ENCODE measurements at places on chromosomes 1 and 21. TPM values are rescaled to one million over a fixed set of nuclear protein-coding genes. Genes with fewer than 3 reads are reported as not detected.

IGSF3 gene
- total RNA-seq = 21.4 TPM

ZBTB8B gene
- total RNA-seq = 0.23 TPM

FCRL5 gene
- not detected for total RNA-seq

DNA sequence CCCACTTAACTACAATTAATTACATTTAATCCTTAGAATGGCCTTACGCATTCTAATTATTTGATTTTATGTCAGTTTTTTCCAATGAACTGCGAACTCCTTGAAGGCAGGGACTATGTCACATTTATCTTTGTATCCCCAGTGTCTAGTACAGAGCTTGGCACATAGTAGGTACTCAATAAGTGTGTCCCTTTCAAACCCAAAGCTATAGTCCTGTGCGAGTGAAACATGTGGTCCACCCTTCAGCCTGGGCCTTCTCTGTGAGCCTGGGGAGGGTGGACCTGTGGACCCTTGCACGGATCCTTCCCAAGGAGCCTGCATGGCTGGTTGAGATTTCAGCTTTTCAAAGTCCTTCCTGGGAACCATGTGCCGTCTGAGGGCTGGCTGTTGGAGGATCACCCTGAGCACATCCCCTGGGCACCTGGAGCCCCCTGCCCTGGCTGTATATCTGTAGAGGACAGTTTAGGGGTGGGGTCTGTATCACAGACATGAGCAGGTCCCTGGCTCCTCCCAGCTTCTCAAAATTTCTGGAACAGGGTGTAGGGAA is 103.1 kb downstream of the IER5 start:
- DNase-seq = no peak

EPHA8 gene
- total RNA-seq = not detected

DNA sequence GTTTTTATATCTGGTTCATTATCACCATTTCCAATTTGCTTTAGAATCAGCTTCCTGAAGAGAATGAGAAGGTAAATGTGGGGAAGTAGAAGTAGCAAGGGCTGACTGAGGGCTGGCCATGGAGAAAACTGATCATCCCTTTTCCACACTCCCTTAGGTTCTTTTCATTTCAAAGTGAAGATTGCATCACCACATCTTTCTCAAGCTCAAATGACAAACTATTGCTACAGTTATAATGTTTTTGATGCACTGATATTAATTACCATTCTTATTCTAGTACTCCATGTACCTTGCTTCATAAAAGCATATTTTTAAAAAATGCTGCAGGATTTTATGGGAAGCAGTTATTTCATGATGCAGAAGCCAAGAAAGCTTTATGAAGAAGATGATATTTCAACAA is 7.9 kb upstream of the AK5 start:
- DNase-seq = no peak

GRCh38 chr1:162939035-162939434 is 78.1 kb upstream of the CCDC190 start:
- no peak for DNase-seq

DNA sequence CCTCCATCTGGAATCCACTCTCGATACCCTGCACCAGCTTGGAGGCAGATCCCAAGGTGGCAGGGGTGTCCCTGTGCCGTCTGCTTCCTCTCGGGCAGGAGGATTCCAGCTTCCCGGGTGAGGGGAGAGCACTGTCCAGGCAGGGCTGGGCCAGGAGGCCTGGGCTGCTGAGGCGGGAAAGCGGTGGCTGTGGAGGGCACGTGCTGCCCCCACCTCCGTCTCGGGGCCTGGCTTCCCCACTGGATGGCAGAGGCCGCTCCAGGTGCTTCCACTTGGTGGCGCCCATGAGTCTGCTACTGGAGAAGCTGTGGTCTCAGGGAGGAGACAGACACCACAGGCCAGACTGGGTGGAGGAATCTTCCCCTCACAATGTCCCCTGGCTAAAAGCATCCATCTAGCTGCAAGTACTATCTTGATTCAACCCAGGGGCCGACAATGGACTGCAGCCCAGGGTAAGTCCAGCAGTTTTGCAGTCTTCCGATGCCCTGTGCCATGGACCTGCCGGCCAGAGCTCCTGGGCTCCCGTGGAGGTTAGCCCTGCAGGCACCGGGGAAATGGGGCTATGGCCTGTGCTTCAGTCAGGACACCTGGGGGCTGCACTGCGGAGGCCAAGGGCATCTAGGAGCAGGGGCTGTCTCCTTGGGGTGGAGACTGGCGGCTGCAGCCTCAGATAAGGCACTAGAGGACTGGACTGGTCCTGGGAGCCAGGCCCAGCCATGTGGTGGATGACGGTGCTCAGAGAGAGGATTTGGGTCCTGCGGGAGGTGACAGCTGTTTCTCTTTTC is 41.3 kb upstream of the EIF4G3 start:
- no peak for DNase-seq

DNA sequence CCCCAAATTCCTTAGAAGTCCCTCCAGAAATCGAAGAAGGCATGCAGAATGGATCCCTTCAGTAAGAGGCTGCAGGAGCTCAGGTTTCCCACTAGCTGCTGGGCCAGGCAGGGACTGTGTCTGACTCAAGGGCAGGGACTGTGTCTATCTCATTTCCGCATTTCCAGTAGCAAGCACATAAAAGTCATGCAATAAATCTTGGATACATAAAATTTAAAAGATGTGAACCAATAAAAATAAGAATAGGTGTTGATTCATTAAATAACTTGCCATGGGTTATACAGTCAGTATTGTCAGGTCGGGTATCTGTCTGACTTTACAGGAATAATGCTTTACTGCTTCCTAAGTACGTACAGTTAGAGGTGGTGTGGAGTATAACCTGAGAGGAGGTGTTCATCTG is 15.2 kb downstream of the PM20D1 start:
- no peak for DNase-seq

- DNase-seq = no peak
These were observed 245.5 kb downstream of the RPS6KC1 start for GRCh38 chr1:213296558-213296957.

SIM2 gene
- 22.3 TPM for total RNA-seq

DNA sequence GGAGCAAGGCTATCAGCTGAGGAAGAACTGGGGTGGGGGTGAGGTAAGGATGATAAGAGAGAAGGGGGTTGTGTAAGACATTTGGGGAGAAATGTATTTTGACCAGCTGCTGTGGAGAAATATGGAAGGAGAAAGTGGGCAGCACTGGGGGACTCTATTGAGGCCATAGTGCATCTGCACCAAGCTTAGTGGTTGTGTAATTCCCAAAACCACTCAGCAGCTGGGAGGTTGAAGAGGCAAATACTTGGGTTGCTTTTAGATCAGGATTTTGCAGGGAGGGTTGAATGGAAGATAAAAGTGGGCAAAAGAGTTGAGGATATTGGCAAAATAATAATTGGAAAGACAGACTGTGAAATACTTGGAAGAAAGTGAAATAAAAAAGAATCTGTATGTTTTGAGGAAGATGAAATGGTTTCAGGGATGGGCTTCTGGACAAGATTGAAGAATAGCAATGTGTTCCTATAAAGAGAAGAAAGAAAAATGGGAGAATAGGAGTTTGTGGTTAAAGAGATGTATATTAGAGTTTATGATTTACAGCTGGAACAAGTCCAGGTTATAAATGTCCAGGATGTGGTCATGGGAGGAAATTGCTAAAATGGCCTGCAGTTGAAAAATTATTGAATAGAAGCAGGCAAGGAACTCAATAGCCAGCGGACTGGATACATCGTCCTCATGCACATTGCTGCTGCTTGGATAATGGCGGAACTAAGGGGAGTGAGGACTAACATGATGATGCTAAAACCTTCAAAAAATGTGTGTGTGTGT is 162.7 kb downstream of the DNM3 start:
- no peak for DNase-seq

GRCh38 chr21:42142627-42143026 is 71.5 kb downstream of the UMODL1 start:
- DNase-seq = no peak

DNA sequence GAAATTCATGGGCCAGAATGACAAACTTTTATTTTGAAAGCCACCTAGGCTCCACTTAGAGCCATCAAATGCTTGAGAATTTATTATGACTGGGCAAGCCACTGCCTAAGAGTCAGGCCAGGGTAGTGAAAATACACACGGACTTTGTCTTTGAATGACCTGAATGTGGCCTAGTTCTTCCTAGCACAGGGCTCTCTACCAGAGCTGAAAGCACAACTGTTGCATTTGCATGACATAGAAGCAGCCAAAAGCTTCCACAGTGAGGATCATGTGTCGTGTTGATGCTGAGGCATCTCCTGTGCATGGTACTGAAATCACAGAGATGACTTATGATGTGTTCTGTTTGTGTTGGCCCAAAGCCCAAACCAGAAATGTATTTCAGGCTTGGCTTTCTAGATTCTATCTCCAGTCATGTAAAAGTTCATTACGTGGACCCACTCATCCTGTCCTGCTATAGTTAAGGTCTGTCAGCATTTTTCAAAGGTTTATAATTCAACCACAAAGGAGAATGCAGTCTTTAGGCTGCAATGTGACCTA is 164.0 kb upstream of the UBE2U start:
- DNase-seq = peak; percentile 84

S100A8 gene
- total RNA-seq = not detected

DNA sequence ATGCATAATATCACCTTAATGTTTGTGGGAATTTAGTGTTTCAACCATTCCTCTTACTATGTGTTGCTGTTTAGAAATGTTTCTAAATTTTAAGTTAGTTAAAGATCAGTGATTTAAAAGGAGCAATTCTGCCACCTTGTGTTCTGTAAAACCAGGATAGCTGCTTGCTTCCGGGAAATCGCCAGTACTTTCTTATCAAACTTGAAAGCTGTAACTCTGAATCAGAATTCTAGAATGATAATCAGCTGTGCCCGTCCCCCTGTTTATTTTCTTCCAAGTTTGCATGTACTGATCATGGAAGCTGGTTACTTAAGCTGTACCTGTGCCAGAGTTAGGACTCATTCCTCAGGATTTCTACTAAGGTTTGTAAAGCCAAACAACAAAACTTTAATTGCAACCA is 656.4 kb downstream of the LTN1 start:
- DNase-seq = peak; percentile 56

GRCh38 chr21:31624961-31625491 is 34.5 kb upstream of the SOD1 start:
- DNase-seq = no peak

GRCh38 chr1:234763910-234764309 is 153.9 kb upstream of the IRF2BP2 start:
- no peak for DNase-seq

RXFP4 gene
- not detected for total RNA-seq

AGTRAP gene
- 70.3 TPM for total RNA-seq

LCE1A gene
- not detected for total RNA-seq

GRCh38 chr1:22889213-22889827 is 83.3 kb downstream of the LACTBL1 start:
- DNase-seq = no peak

IL19 gene
- total RNA-seq = not detected

OR10Z1 gene
- not detected for total RNA-seq

DMAP1 gene
- total RNA-seq = 49.4 TPM

RRP1 gene
- 40.4 TPM for total RNA-seq

- DNase-seq = no peak
These were observed 2.7 kb downstream of the HNRNPU start for GRCh38 chr1:244861683-244862082.

- no peak for DNase-seq
These were observed 33.3 kb downstream of the DEGS1 start for GRCh38 chr1:224216382-224216781.

DNA sequence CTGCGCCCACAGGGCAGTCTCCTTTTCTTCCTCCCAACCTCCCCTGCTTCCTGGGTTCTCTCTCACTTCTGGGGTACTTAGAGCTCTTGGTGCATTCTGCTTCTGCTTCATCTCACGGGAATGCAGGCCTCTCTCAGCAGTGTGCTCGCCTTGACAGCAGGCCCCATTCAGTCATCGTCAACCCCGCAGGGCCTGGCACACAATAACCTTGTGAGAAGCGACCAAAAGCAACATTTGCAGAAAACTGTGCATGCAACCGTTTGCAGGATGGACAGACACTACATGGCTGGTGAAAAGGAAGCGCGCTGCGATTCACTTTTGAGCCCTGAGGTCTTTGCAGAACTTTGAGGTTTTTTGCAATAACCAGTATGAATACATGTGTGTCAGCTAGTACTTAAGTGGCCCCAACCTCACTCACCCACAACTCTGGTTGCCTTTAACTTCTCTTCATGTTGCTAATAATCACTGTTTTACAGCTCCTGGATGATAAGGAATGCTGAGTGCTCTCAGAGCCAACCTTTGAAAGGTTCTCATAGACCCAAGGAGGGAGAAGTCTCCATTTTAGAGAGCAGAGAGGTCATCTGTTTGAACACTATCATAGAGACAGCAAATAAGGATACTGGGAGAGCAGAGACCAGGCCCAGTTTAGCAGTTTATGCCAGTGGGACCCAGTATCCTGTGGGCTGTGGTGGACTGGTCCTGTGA is 2.5 kb upstream of the CD160 start:
- no peak for DNase-seq

DNA sequence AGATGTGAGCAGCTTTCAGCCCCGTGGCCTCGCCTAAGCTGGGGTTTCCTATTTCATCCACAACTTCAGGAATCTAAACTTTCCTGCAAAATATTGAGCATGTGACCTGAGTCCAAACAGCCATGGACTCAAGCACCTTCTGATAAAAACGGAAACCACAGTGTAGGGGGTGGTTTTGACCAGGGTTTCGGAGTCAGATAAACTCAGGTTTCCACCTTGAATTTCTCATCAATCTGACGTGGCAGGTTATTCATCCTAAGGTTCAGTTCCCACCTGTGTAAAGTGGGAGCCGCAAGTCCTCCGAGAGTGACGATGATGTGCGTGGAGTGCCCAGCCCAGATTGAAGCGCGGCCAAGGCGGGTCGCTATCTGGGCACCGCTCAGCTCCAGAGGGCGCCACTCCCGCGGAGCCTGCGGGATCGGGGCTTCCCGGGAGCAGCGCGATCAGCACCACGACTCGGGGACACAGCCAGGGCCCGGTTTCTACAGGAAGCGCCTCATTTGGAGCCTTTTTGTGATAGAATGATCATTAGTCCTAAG is 871 bp upstream of the ETS2 start:
- no peak for DNase-seq

GRCh38 chr1:230878591-230878990 is 10.3 kb upstream of the C1orf198 start:
- no peak for DNase-seq

DNA sequence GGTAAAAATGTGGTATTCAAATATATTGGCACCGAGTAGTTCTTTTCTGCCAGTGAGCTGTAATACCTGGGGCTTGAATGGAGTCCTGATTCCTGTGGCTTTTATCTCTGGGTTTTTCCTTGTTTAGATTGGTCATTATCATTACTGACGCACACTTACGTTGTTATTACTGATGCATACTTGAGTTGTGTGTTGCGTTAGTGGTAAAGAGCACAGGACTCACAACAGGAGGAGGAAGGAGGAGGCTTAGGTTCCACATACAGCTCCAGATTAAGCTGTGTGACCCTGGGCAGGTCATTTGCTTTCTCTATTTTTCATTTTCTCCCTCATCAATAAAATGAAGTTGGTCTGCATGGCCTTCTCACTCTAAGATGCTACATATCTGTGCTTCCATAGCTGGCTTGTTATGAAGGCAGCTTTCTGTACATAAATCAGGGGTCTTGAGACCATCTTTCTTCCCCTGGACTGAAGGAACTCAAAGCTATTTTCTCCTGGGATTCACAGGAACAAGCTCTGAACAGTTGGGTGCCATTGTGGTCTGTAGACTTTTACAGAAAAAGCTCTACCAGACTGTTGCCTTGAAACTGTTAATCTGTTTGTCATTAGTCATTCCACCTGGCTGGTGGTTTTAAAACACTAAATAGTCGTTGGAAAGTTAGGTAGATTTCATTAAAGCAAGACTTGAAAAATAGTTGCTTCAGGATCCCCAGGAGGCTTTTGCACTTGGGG is 5.6 kb downstream of the ARID1A start:
- DNase-seq = no peak

All from epithelial cell of proximal tubule (primary cell).